ENCODE measurements at places on chromosomes 4 and X. TPM values are rescaled to one million over a fixed set of nuclear protein-coding genes. Genes with fewer than 3 reads are reported as not detected.

DNA sequence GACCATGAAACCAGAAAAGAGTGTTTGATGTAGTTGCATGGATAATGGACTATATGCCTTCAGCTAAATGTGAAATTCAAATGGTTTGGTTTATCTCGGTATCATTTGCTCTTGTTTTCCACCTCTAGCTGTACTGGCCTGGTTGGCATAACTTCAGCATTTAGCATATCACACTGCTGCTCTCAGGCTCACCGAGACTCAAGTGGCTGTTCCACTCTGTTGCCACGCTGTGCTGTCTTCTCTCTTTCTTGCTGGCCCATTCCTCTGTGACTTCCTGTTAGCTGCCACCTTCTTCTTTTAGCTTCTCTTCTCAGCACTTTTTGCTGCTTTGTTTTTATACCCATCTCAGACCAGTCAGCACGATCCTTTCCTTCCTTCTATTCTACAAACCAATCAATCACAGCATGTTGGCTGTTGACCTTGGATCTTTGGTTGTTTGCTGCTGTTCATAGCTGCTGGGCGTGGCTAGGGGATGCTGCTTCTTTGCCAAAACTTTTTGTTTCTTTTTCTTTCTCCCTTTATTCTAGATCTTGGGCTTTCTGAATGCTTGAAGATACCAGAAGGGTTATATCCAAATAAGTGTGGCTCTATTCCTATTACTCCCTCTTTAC, 24.0 kb downstream of the INTS6L start:
- no peak for DNase-seq
- H3K36me3 ChIP-seq, result no peaks in the 10 kb centered on the region
- no peak overlapping the region for H3K27ac ChIP-seq
- H3K4me3 ChIP-seq, result no peak overlapping the region

DNA sequence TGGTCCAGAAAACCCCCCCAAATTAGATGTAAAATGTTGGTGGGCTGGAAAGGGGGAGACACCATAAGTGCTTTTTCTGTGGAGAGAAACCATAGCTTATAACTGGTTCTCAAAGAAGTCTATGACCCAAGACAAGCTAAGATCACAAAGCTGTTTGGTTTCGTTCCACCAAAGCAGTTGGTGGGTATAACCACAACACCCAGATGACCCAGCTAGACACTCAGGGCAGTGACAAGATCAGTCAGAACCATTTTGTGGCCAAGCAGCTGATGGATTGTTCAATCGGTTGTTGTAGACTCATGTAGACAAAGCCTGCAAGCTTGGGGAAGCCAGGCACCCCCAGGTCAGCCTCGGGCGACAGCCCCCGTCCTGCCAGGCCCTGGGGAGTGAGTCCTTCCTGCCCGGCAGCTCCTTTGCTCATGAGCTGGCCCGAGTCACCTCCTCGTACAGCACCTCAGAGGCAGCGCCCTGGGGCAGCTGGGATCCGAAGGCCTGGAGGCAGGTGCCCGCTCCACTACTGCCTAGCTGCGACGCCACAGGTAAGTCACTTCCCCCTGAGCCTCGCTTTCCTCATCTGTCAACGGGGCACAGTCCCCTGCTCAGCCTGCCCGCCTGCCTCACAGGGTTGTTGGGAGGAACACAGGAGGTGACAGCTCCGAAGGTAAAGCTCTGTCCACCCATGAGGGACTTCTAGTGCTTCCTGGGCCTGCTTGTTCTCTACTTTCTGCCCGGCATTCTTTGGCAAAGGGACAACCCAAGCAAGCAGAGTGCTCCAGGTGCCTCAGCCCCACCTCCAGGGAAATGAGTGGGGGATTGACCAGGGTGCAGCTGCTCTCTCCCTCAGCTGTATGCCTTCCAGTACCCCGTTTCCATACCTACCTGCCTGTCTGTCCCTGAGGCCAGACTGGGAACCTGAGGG, 65.2 kb upstream of the MTM1 start:
- DNase-seq, result no peak
- no peaks in the 10 kb centered on the region for H3K36me3 ChIP-seq
- H3K27me3 ChIP-seq, result no peaks in the 10 kb centered on the region
- no peak overlapping the region for H3K27ac ChIP-seq

- no peak for DNase-seq
- H3K27me3 ChIP-seq, result no peaks in the 10 kb centered on the region
- no peak within 1 kb of the TSS for H3K27ac ChIP-seq
- peaks cover 5% of the 10 kb centered on the region for H3K36me3 ChIP-seq
- H3K4me1 ChIP-seq, result peaks cover 3% of the 10 kb centered on the region
These were observed at the start of gene CCDC149 for GRCh38 chr4:24912252-24913118. CCDC149 (minus strand) TSS chr4:24913042; CDS start chr4:24912864, 178 bp downstream.

- H3K36me3 ChIP-seq, result no peaks in the 10 kb centered on the region
- H3K27me3 ChIP-seq, result no peaks in the 10 kb centered on the region
- DNase-seq, result no peak
- no peaks in the 10 kb centered on the region for H3K4me1 ChIP-seq
- H3K4me3 ChIP-seq, result no peak overlapping the region
- H3K27ac ChIP-seq, result no peak overlapping the region
These were observed 83.2 kb downstream of the TMEM131L start for GRCh38 chr4:153549405-153549804.

DNA sequence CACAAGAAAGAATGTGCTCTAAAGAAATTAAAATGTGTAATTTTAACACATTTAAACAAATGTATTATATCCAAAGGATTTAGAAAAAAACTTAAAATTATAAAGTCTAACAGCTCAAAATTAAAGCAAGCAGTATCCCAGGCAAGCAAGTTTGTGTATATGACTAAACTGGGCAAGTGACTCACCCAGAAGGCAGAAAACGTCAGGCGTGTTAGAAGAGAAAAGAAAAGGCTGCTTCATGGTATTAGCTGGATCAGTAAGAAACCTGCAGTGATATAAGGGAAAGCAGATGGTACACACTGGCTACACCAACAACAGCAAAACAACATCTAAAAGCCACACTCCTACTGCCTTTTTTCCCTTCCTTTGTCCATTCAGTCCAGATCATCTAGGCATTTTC, 250.6 kb upstream of the NDST3 start:
- no peaks in the 10 kb centered on the region for H3K27me3 ChIP-seq
- no peaks in the 10 kb centered on the region for H3K4me1 ChIP-seq
- no peak overlapping the region for H3K4me3 ChIP-seq

GRCh38 chr4:79174490-79175252, 151.2 kb downstream of the NAA11 start:
- no peak overlapping the region for H3K4me3 ChIP-seq
- no peak overlapping the region for H3K27ac ChIP-seq
- no peaks in the 10 kb centered on the region for H3K36me3 ChIP-seq
- no peaks in the 10 kb centered on the region for H3K4me1 ChIP-seq
- no peak for DNase-seq

XAGE1B gene
- polyA plus RNA-seq, result not detected

ADD1 gene
- 77.0 TPM for polyA plus RNA-seq

TCEAL5 gene
- polyA plus RNA-seq, result not detected
